ENCODE measurements at places on chromosomes 5 and 9. TPM values are rescaled to one million over a fixed set of nuclear protein-coding genes. Genes with fewer than 3 reads are reported as not detected.

DNA sequence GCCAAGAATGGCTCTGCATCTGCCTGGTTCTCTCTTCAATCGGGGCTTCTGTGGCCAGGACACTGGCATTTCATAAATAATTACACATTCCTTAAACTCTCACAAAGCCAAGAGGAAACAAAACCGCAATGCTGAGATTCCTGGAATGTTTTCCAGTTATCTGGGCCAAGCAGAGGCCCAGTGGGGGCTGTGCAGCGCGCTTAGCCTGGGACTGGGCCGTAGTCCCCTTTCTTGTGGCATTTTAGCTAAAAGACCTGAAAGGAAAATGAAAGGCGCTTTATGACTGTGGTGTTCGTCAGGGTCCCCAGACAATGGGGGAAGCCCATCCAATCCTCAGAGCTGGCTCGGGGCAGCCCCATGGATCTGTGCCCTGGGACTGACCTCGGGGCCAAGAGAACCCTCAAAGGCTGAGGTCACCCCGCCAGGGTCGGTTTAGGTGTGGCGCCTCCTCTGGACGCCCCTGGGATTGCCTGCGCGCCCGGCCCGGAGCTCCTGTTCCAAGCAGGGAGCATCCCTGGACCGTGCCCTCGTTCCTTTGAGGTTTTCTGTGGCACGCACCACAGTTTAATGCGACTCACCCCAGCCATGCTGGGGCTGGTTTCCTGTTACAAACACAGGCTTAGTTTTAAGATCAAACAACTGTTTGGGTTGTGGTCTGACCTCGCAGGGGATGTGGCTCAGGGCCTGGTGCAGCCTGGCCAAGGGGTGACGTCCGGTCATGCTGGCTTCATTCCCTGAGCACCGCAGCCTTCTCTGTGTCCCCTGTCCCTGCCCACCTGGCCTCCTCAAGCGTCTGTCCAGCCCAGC lies 51.5 kb upstream of the NKD2 start:
- DNase-seq = no peak

GRCh38 chr5:41738710-41739354 lies 131.4 kb downstream of the OXCT1 start:
- DNase-seq = no peak

DNA sequence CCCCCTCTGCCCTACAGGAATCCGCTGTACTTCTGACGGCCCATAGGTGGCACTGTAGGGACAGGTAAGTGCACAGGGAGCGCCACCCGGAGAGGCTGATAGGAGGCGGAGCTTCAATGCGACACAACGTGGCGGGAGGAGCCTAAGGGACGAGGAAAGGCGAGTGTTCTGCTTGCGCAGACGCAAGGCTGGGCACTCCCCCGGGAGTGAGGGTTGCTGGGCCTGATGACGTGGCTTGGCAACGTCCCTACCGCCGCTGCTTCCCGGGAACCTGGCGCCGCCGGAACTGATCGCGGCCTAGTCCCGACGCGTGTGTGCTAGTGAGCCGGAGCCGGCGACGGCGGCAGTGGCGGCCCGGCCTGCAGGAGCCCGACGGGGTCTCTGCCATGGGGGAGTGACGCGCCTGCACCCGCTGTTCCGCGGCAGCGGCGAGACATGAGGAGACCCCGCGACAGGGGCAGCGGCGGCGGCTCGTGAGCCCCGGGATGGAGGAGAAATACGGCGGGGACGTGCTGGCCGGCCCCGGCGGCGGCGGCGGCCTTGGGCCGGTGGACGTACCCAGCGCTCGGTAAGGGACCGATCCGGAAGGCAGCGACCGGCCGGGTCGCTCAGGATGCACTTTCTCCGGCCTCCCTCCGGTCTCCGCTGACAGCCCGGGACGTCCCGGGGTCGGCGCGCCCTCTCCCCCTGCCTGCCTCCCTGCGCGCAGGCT lies at the start of gene SLC30A5:
Gene SLC30A5, plus strand, starts transcription at position 244 of the 712 bp plus-strand sequence. Its CDS starts 242 bp downstream, at position 486.
- peak; percentile 98 for DNase-seq

GRCh38 chr9:133585481-133586351 lies 23.5 kb downstream of the FAM163B start:
- no peak for DNase-seq

- no peak for DNase-seq
Observed at GRCh38 chr9:137391411-137391754, 31.6 kb downstream of the EXD3 start.

The ABLIM3 gene
- total RNA-seq = 0.55 TPM

DNA sequence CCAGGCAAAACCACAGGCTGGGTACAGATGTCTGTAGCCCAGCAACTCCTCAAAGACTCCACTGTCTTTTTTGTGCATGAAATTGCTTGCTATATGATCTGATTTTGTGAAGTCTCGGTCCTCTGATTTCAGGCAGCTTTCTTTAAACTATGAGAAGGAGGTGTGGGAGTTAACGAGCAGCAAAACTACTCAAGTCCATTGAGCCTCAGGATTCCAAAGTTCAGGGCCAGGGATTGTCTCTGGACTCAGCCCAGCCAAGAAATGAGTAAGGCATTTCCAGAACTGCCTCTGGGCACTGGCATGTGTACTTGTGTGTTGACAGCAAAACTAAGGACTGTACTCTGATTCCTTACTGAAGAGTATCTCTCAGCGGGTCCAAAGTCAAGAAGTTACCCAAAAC lies 53.4 kb upstream of the GLIS3 start:
- no peak for DNase-seq

The LCN9 gene
- not detected for total RNA-seq

The TMEM232 gene
- total RNA-seq = 0.94 TPM

The P4HA2 gene
- not detected for total RNA-seq

- no peak for DNase-seq
Observed at GRCh38 chr9:7388755-7389154, 410.8 kb downstream of the DMAC1 start.

The FCN2 gene
- total RNA-seq = not detected

DNA sequence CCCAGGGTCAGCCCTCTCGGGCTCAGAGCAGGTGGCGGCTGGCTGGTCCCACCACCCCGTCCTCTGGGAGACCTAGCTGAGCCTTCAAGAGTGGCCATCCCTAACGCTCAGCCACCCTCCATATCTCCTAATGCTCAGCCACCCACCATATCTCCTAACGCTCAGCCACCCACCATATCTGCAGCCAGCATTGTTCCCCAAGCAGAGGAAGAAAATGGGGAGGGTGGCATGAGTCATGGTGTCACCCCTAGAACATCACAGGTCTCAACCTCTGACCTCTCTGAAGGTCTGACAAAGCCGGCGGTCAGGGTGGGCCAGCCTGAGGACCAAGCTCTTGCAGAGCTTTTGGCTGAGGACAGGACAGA lies 14.7 kb downstream of the LHX3 start:
- DNase-seq = no peak

The PLAC8L1 gene
- total RNA-seq = not detected

DNA sequence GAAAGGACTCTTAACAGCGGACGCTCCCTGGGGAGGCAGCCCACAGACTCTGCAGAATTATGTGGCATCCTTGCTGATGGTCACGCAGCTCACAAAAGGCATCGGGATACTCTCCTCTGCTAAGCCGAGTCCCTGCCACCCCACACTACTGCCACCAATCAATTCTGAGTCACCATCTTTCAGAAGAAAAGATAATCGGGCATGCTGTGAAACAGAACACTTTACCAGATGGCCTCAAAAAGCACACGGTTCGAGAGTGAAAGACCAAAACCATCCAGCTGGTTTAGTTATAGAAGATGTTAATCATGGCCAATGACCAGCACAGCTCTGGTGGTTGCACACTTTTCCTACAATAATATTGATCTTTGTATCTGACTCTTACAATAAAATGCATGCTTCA lies 136.3 kb downstream of the MYO10 start:
- DNase-seq = no peak

- DNase-seq = no peak
Observed at GRCh38 chr9:100084734-100085133, 14.1 kb downstream of the ERP44 start.

- DNase-seq = no peak
Observed at GRCh38 chr9:78677326-78677725, 380.4 kb downstream of the PSAT1 start.

DNA sequence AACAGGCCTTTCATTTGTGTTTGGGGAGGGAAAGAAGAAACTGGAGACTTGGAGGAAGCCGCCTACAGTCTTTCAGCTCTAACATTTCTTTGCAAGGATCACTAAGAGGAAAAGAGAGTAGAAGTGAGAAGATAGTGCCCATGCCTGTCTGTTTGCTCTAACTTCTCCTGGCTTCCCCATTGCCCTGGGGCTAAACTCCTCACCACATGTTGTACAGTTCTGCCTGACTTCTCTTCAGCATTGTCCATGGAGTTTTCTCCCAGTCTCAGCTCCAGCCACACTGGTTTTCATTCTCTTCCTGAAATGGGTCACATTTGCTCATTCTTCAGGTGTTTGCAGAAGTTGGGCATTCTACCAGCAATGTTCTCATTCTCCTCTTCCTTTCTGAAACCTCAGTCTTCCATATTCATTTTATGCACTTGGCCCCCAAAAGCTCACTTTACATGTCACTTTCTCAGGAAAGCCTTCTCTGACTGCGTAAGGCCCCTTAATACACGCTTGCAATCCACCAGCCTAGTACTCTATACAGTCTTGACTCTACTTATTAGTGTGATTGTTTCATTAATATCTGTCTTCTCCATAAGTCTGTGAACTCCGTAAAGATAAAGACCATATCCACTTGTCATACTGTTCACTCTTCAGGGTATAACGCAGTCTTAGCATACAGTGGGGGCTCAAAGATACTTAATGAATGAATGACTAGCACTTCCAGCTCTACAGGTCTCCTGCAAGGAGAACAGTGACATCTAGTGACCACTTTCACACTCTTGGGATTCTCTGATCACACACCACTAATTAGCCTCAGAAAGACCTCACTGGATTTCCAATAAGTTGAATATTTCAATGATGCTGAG lies 40.2 kb upstream of the TRIM32 start:
- DNase-seq = no peak

GRCh38 chr5:51172903-51173626 lies 210.2 kb upstream of the ISL1 start:
- DNase-seq = no peak

The ANKRD33B gene
- total RNA-seq = 13.9 TPM

DNA sequence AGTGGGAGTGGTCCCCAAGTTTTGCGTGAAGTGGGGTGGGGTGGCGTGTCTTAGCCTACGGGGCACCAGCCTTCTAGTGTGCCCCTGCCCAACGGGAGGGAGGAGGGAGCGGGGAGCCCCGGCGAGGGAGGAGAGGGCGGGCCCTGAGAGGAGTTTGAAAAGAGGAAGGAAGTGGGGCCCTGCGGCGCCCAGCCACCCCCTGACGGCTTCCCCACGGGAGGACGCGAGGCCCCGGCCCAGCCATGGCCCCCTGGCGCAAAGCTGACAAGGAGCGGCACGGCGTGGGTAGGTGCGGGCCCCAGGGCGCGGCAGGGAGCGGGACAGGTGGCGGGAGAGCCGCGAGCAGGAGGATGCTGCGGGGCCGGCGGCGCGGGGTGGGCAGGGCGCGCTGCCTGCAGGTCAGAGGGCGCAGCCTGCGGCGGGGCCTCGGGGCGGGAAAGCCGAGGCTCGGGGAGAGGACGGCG lies at the start of gene DOCK2:
Gene DOCK2, plus strand, starts transcription at position 191 of the 464 bp plus-strand sequence. Its CDS starts 52 bp downstream, at position 243.
- peak; percentile 46 for DNase-seq

The PRUNE2 gene
- 0.40 TPM for total RNA-seq

- DNase-seq = peak; percentile 19
Observed at GRCh38 chr9:4297786-4298254, 2.0 kb downstream of the GLIS3 start.

DNA sequence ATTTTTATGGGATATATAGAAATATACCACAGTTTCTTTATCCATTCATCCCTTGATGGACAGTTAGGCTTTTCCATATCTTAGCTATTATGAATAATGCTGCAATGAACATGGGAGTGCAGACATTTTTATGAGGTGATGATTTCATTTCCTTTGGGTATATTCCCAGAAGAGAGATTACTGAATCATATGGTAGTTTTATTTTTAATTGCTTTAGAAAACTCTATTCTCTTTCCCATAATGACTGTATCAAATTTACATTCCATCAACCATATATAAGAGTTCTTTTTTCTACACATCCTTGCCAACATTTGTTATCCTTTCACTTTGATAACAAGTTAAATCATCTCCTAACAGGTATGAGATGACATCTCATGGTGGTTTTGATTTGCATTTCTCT lies 821.6 kb downstream of the TLE1 start:
- DNase-seq = no peak

- no peak for DNase-seq
Observed at GRCh38 chr5:150243590-150243989, 46.0 kb downstream of the CAMK2A start.

DNA sequence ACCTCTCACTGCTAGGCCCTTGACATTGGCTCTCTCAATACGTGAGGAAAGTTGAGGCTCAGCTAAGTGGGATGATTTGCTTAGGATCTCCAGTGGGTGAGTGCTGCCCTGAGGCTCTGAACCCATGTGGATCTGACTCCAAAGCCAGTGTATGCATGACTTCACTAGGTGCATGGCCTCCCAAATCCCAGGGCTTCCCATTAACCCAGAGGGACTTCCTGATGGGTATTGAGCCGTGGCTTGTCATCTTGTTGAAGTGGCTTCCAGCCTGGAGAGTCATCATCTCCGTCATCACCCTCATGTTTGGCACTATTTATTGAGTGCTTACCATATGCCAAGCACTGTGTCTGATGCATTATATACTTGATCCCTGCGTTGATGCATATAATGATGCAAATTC lies 37.3 kb upstream of the TEX48 start:
- DNase-seq = no peak

The FGF18 gene
- 0.44 TPM for total RNA-seq
